Tibial artery (tissue), 4 donors: ENCODE measurements at places on chromosomes 3 and 15.

GRCh38 chr3:194256040-194256945 is 94.8 kb downstream of the CPN2 start:
- DNase-seq = no peak

GRCh38 chr3:185311991-185312390 is 50.9 kb upstream of the MAP3K13 start:
- no peak for DNase-seq

DNA sequence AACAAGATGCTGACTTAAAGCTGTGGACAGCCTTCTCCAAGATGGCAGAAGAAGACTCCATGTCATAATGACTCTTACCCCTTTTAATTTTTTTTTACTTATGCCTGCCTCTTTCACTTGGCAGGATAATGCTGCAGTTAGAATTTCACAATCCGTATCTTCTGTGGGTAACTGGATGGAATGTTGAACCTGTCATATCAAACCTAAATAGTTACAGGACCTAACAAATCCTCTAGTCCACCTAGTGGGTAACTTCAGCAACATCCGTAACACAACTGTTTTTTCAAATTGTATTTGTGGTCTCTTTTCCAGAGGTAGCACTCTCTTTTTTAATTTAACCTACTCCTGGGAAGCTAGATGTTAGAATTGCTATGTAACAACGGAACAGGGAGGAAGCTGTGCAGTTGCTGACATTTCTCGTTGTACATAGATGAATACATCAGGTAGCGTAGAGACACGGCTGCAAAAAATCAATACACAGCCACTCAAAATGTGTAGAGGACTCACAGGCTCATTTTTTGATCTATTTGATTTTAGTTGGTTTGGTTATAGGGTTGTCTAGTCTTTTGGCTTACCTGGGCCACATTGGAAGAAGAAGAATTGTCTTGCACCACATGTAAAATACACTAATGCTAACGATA is 43.9 kb upstream of the TRPM1 start:
- DNase-seq = no peak

- DNase-seq = no peak
Observed at GRCh38 chr15:100224206-100225185, 117.3 kb downstream of the ADAMTS17 start.

DNA sequence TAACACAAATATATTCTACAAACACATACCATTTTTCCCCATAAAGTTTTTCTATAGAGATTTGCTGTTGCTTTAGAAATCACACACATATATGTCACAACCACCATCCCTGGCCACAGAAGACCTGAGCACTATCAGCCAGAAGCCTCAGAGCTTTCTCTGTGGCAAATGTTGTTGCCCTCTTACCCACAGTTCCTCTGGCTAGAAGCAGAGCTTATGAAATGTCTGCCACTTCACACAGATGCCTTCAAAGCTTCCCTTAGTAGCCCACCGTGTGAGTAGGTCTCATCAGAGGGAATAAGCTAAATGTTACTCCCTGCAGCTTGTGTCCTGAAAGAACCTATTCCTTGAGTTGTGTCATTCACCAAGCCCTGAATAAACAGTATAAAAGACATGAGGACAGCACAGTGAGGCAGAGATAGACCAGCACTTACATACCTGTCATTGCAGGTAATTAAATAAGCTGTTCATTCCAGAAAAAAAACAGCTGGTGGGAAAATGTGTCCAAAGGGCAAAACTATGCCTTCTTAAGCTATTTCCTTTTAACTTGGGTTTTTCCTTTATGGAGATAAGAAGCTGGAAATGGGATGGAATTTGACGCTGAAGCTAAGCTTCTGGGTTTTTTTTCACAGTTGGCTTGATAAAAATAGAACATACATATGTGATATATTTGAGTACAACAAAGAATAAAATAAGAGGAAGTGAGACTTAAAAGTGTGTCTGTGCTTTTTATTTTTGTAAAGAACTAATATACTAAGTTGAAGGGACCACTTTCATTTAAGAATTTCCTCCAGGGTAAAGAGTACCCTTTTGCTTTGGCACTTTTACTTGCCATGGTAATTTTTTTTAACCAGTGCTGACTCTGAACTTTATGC is 391.4 kb downstream of the KCNH8 start:
- DNase-seq = no peak

GRCh38 chr3:188458756-188459155 is 304.8 kb downstream of the LPP start:
- DNase-seq = no peak

DNA sequence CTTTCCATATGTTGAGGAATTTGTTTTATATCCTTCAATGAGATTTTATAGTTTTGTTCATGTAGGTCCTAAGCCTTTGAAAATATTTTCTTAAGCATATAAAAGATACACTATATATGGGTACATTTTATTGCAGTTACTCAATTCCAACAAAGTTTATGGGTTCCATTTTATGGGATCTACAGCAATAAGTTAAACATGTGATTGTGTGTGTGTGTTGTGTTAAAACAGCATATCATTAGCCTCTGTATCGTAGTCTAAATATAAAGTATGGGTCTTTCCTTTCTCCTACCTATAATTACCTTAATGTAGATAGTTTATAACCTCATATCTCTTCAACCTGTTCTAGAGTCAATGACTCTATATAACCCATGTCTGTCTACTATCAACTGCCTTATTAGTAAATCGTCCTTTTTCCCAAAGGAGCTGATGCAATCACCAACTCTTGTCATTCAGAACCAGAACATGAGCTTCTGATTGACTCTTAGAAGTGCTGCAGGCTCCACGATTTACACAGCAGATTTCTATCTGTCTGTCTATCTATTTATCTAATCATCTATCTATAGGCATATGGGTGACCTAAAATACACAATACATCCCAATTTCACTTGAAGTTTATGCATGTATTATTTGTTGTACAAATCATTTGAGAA is 512.6 kb upstream of the CBLB start:
- no peak for DNase-seq

DNA sequence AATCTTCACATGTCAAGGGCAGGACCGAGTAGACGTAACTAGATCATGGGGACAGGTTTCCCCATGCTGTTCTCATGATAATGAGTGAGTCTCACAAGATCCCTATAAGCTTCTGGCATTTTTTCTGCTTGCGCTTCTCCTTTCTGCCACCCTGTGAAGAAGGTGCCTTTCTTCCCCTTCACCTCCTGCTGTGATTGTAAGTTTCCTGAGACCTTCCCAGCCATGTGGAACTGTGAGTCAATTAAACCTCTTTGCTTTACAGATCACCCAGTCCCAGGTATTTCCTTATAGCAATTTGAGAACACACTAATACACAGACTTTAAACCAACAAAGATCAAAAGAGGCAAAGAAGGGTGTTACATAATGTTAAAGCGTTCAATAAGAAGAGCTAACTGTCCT is 156.6 kb upstream of the UBE2E2 start:
- DNase-seq = no peak
